ENCODE measurements at places on chromosomes 7 and 10.

DNA sequence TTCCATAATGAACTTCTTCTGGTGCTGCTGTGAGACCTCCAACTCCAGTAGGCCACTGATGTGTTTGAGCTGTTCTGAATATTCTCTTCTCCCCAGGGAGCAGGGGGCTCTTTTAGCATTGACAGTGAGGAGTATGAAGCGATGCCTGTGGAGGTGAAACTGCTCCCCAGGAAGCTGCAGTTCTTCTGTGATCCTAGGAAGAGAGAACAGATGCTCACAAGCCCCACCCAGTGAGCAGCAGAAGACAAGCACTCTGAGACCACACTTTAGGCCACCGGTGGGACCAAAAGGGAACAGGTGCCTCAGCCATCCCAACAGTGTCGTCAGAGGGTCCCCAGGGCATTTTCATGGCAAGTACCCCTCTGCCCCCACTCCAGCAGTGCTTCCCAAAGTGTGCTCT, 49.3 kb downstream of the DENND11 start:
- no peak for DNase-seq

DNA sequence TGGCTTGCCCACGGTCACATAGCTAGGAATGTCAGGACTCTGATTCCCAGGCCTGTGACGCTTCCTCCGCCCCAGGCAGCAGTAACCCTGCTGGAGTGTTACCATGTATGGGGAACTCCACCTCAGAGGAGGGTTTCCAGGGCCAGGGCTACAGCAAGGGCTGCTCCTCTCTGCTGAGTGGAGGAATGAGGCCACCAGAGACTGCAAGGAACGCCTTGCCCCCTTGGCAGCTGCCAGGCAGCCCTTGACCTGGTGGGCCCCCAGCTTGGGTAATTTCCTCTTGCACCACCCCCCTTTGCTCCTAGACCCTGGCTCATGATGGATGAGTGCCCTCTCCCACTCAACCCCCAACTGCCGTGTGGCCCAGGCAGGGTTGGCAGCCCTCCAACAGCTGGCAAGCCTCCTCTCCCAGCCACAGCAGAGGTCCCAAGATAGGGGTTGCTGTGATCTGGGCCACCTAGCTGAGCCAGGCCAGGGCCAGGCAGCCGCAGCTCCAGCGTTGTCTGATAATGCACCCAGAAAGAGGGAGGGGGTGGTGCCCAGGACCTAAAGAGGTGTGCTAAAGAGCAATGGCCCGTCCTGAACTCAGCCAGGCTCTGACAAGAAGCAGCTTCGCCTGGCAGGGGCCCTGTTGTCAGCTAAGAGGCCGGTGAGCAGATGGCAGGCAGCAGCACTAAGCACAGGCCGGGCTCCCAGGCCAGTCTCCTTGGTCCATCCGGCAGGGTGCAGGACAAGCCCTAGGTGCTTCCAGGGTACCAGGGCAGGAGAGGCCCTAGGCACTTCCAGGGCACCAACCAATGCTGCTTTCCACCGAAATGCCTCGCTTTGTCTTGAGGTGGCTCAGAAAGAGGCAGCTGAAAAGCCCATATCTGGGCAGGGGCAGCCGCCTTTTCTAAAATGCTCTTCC, 35.4 kb downstream of the DRGX start:
- DNase-seq, result no peak

DNA sequence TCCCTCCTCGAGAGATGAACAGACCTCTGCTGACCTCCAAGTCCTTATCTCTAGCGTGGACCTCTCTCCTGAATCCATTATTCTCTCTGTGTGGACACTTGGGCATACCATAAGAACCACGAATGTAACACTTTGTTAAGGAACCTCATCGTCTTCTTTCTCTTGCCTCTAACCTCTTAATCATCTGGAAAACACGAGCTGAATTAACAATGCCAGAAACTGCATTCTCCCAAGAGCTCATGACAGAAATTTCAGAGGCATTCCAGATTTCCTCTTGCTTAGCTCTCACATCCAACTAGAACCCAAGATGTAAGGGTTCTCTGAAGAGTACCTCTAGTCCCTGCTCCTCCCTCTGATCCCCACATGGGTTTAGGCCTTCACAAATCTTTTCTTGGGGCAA, 101.5 kb downstream of the TRIL start:
- DNase-seq, result no peak

- DNase-seq, result no peak
These were observed 168.8 kb downstream of the TMEM26 start for GRCh38 chr10:61284222-61284890.

- no peak for DNase-seq
These were observed 43.4 kb upstream of the AGBL3 start for GRCh38 chr7:134942690-134943466.

GRCh38 chr7:154167807-154168206, 115.6 kb downstream of the DPP6 start:
- no peak for DNase-seq

- DNase-seq, result peak; percentile 59
These were observed 33.1 kb downstream of the ZMIZ1 start for GRCh38 chr10:79101560-79102497.

DNA sequence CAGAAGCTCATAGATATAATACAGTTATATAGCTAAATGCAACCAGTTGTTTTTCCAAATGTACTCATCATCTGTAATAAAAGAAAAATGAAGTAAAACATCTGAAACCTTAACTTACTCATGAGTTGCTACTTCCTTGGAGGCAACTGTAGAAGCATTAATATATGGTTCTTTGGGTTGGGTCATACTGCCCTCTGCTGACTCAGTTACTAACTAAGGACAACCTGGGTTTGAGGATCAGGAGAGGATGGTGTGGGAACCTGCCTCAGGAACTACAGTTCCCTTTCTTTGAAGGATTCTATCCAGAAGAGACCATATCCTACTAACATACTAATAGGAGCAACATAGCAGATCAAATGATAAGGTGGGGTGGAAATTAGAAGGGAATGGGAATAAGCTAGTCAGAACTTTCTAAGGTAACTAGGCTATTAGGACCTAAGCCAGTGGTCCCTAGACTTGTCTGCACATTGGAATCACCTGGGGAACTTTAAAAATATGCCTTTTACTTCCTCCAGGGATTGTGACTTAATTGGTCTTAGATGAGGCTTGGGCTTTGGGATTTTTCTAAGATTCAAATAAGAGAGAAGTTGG, 20.7 kb downstream of the COX15 start:
- DNase-seq, result peak; percentile 26

- no peak for DNase-seq
These were observed 1125.0 kb downstream of the TYW1 start for GRCh38 chr7:68121655-68122054.

- no peak for DNase-seq
These were observed 1.4 kb downstream of the FXYD4 start for GRCh38 chr10:43372765-43373361.

- peak; percentile 62 for DNase-seq
These were observed 33.9 kb upstream of the SLC29A3 start for GRCh38 chr10:71285180-71285545.

DNA sequence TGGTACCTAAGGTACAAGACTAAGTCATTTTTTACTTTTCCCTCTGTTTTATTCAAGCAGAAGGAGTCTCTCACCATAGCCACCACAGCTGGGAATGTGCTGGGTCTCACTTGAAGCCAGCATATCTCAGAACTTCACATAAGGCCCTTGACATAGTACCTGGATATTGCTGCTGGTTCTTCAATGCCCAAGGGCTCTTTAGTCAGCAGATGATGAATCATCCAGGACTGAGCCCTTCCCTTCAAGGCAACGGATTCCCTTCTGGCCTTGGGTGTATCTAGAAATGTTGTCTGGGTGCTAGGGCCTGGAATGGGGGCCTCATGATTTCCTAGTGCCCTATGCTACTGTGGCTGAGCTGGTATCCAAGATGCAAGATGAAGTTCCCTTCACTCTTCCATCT, 93.9 kb downstream of the ADCYAP1R1 start:
- DNase-seq, result no peak

- no peak for DNase-seq
These were observed 62.8 kb upstream of the SAMD8 start for GRCh38 chr10:75048669-75049098.

DNA sequence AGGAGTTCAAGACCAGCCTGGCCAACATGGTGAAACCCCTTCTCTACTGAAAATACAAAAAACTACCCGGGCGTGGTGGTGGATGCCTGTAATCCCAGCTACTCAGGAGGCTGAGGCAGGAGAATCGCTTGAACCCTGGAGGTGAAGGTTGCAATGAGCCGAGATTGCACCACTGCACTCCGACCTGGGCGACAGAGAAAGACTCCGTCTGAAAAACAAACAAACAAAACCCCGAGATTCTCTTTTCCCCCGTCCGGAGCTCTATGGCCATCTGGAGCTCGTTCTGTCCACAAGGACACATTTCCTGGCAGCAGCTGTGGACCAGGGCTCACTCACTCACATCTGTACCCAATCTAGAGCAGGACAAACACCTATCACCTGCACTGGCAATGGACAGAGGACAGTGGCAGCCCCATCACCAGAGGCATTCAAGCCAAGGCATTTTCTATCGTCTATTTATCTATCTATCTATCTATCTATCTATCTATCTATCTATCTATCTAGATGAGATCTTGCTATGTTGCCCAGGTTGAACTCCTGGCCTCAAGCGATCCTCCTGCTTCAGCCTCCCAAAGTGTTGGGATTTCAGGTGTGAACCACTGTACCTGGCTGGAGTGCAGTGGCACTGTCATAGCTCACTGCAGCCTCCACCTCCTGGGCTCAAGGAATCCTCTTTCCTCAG, 167.1 kb upstream of the TNRC18 start:
- DNase-seq, result no peak

- DNase-seq, result peak; percentile 92
These were observed 46.3 kb downstream of the PDK4 start for GRCh38 chr7:95549818-95550529.

DNA sequence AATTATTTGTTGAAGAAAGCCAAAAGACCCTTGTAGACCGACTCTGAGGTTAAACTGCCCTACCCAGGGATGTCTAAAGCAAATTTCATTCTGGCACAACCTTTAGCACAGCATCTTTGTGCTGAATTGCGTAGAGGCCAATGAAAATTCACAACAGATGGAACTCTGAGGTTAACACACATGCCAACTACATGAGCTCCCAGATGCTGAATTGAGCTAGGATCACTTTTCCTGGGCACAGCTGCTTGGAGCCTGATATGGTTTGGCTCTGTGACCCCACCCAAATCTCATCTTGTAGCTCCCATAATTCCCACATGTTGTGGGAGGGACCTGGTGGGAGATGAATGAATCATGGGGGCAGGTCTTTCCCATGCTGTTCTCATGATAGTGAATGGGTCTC, 158.0 kb upstream of the PTN start:
- no peak for DNase-seq

- DNase-seq, result no peak
These were observed 464.5 kb downstream of the ARL4A start for GRCh38 chr7:13151978-13152377.

GRCh38 chr10:22314852-22315251, 1.3 kb upstream of the COMMD3 start:
- no peak for DNase-seq

GRCh38 chr10:111131168-111131799, 54.5 kb downstream of the ADRA2A start:
- peak; percentile 25 for DNase-seq

GRCh38 chr7:140745266-140746058, 49.0 kb downstream of the NDUFB2 start:
- DNase-seq, result no peak

- DNase-seq, result peak; percentile 66
These were observed at the start of gene FFAR4 for GRCh38 chr10:93566435-93567276. Gene FFAR4 (plus strand): TSS chr10:93566665. CDS start chr10:93566721, 56 bp downstream.

DNA sequence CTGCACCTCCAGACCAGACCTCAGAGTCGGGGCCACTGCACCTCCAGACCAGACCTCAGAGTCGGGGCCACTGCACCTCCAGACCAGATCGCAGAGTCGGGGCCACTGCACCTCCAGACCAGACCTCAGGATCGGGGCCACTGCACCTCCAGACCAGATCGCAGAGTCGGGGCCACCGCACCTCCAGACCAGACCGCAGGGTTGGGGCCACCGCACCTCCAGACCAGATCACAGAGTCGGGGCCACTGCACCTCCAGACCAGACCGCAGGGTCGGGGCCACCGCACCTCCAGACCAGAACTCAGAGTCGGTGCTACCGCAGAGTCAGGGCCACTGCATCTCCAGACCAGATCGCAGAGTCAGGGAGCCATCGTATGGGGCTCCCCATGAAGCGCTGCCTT, 105.9 kb downstream of the ACTR3B start:
- no peak for DNase-seq

- DNase-seq, result no peak
These were observed 218.2 kb upstream of the IMMP2L start for GRCh38 chr7:111780527-111780926.

DNA sequence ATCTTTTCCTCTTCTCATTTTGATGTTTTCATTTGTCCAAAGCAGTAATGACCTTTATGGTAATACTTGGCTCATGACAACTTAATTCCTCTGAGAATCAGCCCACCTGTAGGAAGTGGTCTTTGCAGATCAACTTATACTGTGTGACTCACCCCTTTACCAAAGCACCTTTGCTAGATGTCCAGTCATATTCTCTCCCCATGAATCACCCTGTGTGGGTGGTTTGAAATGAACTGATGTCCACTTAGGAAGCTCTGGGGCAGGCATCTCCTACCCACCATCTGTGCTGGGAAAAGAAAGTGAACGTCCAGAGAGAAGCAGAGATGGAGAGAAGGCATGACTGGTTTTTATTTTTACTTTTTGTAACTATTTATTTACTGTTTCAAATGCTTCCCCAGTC, 410.3 kb downstream of the KIF20B start:
- DNase-seq, result no peak

GRCh38 chr10:34254596-34254995, 560.5 kb downstream of the PARD3 start:
- no peak for DNase-seq

- DNase-seq, result no peak
These were observed 75.5 kb downstream of the HIPK2 start for GRCh38 chr7:139702313-139702731.

GRCh38 chr10:63464402-63465292, 1.1 kb downstream of the JMJD1C start:
- no peak for DNase-seq
